SK-N-MC (cell line): ENCODE measurements at places on chromosomes 5 and 9.
A peak's percentile ranks its signal among the peaks of the same experiment; 100 is the strongest.

GRCh38 chr9:132531195-132531594 lies 51.2 kb upstream of the BARHL1 start:
- no peak for DNase-seq

DNA sequence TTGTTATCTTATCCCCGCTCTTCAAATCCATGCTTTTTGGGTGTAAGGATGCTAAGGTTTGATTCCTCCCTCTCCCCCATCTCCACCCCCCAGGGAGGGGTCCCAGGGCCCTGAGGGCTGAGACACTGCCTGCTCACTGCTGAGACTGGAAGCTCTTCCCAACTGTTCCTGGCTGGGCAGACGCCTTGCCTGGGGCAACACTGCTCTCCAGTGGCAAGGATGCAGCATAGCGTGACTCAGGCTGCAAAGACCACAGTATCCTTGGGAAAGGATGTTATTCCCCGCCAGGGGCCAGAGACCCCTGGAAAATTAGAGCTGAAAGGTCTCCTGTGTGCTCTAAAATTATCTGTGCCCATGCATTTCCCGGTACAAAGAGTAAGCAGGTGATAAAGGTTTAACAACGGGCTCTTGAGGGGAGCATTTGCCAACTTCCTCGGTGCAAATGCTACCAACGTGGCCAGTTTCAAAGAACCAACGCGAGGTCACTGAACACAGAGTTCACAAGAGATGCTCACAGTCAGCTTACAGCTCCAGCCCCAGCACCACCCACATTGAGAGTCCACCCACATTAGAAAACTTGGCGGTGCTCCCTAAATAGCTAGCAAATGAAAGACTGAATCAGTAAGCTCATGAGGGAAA lies 271.9 kb downstream of the NSG2 start:
- peak; percentile 75 for DNase-seq

DNA sequence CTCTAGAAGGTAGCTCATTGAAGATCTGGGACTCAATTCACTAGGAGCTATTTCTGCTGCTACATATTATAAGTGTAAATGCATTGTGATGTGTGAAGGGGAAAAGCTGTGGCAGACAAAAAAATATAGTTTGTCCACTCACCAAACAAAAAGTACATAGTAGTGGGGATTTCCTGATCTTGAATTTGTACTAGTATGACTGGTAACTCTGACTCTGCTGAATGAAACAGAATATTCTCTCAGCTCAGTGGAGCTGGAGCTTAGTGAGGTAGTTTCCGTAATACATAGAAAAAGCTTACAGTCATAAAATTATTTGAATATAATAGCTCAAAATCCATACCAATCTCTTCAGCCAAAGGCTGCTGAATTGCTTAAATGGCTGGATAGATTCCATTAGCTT lies 455.6 kb upstream of the CD180 start:
- DNase-seq: no peak

- no peak for DNase-seq
Measured at GRCh38 chr5:149588936-149589335, 7.6 kb downstream of the ARHGEF37 start.

DNA sequence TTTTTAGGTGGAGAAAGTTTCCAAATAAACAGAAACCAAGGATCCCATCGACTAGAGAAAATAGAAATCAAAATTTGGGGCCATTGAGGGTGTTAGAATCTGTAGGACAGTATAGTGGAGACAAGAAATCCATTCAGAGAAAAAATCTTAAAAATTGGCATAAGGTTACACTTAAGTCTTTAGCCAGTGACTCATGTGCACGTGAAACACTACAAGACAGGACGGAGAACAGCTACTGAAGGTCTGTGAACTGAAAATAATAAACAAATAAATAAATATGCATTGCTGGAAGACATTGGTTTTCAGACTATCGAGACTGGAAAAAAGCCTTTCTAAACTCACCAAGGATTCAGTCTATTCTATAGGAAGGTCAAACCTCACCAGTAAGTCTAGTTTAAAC lies 1955.5 kb downstream of the MAT2B start:
- no peak for DNase-seq

GRCh38 chr9:71634752-71635151 lies 133.6 kb downstream of the CEMIP2 start:
- no peak for DNase-seq

DNA sequence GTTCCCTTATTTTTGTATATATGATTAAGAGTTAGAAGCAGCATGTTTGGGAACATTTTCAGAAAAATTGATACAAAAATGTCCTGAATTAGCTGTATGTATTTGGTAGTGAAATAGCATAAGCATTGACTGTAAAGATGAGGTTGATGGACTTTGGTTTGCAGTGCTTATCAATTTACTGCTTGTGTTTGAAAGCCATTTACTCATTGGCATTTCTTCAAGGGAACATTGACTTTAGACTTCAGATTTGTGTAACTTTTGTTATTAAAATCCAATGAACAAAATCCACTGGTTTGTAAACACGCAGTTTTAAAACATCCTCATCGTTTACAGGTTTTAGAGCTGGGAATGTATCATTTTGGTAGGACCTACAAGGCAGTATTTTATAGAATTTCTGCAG lies 61.3 kb downstream of the KDM4C start:
- no peak for DNase-seq

GRCh38 chr9:34651876-34652601 lies at the start of gene IL11RA:
Gene IL11RA (plus strand): TSS chr9:34652185. CDS start chr9:34655218, 3,033 bp downstream.
- DNase-seq: no peak

GRCh38 chr5:168317096-168317520 lies 25.7 kb downstream of the WWC1 start:
- no peak for DNase-seq

DNA sequence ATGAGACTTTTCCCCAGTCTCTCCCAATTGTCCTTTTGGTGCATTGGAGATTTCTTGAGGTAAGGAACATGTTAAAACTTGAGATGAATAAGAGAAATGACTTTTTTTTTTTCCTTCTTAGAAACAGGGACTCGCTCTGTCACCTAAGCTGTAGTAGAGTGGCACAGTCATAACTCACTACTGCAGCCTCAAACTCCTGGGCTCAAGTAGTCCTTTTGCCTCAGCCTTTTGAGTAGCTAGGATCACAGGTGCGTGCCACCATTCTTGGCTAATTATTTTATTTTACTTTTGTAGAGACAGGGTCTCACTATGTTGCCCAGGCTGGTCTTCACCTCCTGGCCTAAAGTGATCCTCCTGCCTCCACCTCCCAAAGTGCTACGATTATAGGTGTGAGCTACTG lies 25.9 kb downstream of the CDC42SE2 start:
- DNase-seq: no peak

DNA sequence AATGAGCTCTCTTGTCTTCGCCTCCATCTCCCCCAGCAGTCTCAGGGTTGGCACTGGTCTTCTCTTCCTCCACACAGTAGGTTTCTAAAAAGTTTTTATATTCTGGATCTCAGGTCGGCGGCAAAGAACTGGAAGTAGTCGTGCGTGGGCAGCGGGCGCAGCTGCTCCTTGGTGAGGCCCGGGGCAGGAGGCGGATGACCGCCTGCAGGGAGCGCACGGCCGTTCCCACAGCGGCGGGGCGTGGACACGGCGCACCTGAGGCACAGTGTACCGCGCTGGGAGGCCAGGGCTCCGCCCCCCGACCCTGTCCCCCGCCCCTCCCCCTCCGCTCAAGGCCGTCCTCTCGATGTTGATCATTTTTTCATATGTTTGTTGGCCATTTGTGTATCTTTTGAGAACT lies 92.4 kb downstream of the STX17 start:
- no peak for DNase-seq

- no peak for DNase-seq
Measured at GRCh38 chr5:146623666-146624065, 107.7 kb upstream of the GPR151 start.

GRCh38 chr5:169721771-169722170 lies 84.7 kb downstream of the DOCK2 start:
- no peak for DNase-seq

DNA sequence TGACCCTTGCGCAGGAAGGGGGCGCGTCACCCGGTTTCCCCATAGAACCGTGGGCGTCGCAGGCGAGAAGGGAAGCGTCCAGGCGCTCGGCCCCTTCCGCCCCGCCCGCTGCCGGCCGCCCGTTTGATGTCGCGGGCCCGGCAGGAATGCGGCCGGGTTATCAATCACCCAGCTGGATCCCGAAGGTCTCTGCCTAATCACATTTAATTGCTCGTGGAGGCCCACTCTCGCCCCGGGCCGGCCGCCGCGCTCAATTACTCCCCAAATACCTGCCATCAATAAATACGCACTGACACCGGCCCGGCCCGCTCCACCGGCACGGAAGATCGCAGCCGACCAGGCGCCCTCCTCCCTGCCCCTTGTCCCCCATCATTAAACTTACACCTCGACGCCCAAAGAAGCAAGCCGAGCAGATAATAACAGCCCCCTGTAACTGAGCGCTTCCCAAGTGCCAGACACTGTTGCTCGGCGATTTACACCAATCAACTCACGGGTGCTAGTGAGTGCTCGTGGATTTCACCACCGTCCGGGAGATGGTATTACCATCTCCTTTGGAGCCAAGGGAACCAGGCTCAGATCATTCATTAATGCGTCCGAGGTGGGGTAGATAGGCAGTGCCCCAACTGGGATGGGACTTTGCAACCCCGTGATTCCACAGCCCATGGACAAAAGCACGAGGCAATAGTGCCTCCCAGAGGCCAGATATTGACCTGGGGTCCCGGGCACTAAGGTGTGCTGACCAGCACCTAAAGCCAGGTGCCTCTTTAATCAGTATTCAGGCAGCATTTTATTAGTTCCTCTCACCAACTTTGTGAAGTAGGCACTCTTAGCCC lies 11.3 kb downstream of the MSX2 start:
- DNase-seq: no peak

GRCh38 chr5:87392801-87393200 lies 19.9 kb downstream of the CCNH start:
- DNase-seq: no peak

- DNase-seq: no peak
Measured at GRCh38 chr9:127897193-127897692, 2.2 kb downstream of the ST6GALNAC6 start.

- no peak for DNase-seq
Measured at GRCh38 chr5:175629261-175629660, 28.6 kb upstream of the HRH2 start.

- no peak for DNase-seq
Measured at GRCh38 chr5:81786496-81786895, 35.6 kb upstream of the SSBP2 start.

DNA sequence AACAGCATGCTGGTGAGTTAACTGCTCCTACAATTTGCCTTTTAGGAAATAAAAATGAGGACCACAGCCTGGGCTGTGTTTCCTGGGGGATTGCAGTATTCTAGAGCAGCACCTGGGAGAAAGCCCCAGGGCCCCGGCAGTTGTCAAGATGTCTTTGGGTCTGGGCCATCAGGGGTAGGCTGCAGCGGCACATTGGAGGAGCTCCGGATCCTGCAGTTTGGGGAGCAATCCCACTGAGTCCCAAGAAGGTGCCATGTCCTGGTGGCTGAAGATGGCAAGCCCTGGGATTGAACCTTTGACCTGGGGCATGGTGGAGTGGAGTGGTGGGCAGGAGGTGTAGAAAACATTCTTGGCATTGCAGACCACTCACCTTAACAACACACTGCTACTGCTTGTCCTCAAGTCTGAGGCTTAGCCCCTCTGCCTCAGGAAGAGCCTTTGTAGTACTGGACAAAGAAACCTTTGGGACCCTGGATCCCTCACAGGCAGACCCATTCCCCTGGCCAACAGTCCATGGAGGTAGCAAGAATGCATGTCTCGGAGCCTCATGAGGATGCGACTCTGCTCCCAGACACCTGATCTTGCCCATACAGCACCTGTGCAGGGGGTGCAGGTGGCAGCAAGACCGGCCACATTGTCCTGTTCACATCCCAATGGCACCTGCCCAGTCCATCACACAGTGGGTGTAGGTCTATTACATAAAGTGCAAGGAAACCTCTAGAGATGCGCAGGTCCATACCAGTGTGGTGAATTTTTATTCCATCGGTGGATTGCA lies 159.1 kb upstream of the IRX2 start:
- no peak for DNase-seq

GRCh38 chr9:105329719-105330062 lies 85.2 kb downstream of the SLC44A1 start:
- DNase-seq: no peak

DNA sequence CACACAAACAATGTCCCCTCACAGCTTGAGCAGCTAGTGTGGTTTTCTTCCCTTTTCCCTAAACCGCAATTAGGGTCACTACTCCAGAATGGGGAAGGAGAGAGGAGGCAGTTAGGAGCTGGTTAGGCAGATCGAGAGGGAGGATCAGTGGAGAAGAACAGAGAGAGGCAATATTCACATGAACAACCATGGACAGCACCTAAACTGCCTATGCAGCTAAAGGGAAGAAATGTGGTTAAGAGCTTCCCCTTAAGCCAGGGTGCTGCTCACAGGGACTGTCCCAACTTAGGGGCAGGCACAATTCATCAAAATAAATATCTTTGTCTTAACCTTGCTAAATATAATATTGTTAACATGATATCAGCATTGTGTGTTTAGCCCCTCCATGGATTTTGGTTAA lies 359.3 kb upstream of the CDH18 start:
- DNase-seq: no peak

GRCh38 chr9:83623679-83624076 lies 735 bp downstream of the IDNK start:
- no peak for DNase-seq

GRCh38 chr9:86549401-86549811 lies 195.2 kb upstream of the TUT7 start:
- peak; percentile 97 for DNase-seq

- no peak for DNase-seq
Measured at GRCh38 chr9:73200694-73201452, 49.2 kb downstream of the ANXA1 start.

DNA sequence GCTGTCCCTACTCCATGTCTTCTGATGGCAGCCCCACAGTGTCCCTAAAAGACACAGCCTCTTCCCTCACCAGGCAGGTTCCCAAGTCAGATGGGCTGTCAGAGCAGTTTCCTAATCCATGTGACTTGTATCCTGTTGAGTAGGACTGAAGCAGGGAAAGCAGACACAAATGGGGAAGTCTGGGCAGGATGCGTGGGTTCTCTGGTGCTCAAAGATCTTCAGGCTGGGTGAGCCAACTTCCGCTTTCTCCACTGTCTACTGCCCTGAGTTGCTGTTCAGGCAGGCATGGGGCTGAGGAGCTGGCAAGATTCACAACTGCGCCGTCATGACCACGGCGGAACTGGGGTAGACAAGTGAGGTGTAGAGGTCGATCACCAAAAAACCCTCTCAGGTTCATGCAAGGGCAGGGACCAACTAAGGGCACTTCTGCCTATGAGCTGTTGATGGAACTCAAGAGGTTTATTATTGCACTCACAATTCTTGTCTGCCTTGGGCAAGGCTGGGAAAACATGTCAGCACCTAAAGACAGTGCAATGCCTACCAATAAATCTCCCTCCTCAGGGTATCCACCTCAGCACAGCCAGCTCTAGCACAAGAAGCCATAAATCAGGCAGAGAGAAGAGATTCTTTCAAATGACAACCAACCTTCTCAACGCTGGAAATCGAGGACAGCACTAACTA lies 83.4 kb downstream of the RAPGEF1 start:
- DNase-seq: no peak

DNA sequence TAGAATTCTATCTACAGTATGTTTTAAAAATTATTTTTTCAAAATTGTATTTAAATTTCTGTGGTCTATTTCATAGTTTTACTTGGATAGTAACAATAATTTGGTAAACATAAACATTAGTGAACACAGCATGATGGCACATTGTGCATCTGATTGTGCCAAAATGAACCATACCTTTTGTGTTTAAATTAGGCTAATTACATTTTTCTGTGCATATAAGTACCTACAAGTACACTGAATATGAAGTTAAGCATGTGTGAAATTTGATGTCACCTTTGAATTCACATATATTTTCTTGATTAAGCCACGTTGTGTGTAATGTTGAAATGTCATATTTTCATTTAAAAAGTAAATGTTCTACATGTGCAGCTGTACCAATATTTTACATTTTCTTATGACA lies 13.4 kb downstream of the PBX3 start:
- DNase-seq: no peak

- DNase-seq: no peak
Measured at GRCh38 chr5:141260458-141261237, 15.5 kb downstream of the PCDHB15 start.
